ENCODE measurements at places on chromosomes 13 and 19. TPM values are rescaled to one million over a fixed set of nuclear protein-coding genes. Genes with fewer than 3 reads are reported as not detected.

The CEACAM3 gene
- total RNA-seq: not detected

The FREM2 gene
- total RNA-seq: 0.05 TPM

The GZMM gene
- total RNA-seq: not detected

The CD70 gene
- total RNA-seq: 0.14 TPM

The POSTN gene
- total RNA-seq: 114 TPM

The EBI3 gene
- 0.47 TPM for total RNA-seq

The LRP3 gene
- 12.0 TPM for total RNA-seq

The CALR3 gene
- not detected for total RNA-seq
